ENCODE measurements at places on chromosomes 16 and 17. TPM values are rescaled to one million over a fixed set of nuclear protein-coding genes. Genes with fewer than 3 reads are reported as not detected.

CLDN6 gene
- 148 TPM for total RNA-seq

CCL14 gene
- not detected for total RNA-seq

- no peak overlapping the region for H3K27ac ChIP-seq
- peaks cover 7% of the 10 kb centered on the region for H3K4me1 ChIP-seq
- no peaks in the 10 kb centered on the region for H3K27me3 ChIP-seq
- peaks cover 6% of the 10 kb centered on the region for H3K36me3 ChIP-seq
- no peak overlapping the region for H3K4me3 ChIP-seq
- DNase-seq, result no peak
Measured at GRCh38 chr16:88009563-88010342, 58.5 kb downstream of the BANP start.

DNA sequence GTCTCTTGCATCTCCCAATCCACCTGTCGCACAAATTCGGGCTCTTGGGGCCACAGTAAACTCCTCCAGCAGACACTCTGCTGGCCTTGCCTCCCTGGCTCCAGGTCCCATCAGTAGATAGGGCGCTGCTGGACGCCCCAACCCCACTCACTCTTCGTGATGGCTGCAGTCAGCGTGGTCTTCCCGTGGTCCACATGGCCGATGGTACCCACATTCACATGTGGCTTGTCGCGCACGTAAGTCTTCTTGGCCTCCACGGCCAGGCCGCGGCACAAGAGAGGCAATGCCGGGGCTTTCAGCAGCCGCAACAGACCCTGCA is 428 bp downstream of the TUFM start:
- H3K4me3 ChIP-seq, result peak overlapping the region; percentile 74
- no peaks in the 10 kb centered on the region for H3K27me3 ChIP-seq
- peaks cover 7% of the 10 kb centered on the region for H3K4me1 ChIP-seq
- DNase-seq, result no peak
- H3K36me3 ChIP-seq, result peaks cover 32% of the 10 kb centered on the region

- no peak overlapping the region for H3K27ac ChIP-seq
- no peak overlapping the region for H3K4me3 ChIP-seq
- H3K36me3 ChIP-seq, result no peaks in the 10 kb centered on the region
- no peak for DNase-seq
- no peaks in the 10 kb centered on the region for H3K4me1 ChIP-seq
Measured at GRCh38 chr17:63542218-63542545, 8.1 kb upstream of the DCAF7 start.

DNA sequence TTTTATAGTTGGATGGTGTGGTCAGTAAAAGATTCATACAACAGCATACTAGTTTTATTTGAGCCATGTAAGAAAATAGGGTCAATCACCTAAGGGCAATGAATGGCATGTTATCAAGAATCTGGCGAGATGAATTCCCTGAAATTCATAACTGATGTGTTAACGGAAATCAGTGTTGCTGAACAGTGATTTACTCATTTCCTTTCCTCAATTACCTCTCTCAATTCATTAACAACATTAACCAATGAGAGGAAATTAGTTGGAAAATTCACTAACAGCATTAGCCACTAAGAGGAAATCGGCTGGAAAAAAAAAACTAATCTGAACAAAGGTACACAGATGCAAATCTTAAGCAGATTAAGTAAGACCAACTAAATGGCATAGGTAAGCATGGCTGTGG is 6.3 kb downstream of the CMTR2 start:
- H3K27ac ChIP-seq, result no peak overlapping the region
- no peaks in the 10 kb centered on the region for H3K4me1 ChIP-seq
- DNase-seq, result no peak
- peaks cover 14% of the 10 kb centered on the region for H3K36me3 ChIP-seq

DNA sequence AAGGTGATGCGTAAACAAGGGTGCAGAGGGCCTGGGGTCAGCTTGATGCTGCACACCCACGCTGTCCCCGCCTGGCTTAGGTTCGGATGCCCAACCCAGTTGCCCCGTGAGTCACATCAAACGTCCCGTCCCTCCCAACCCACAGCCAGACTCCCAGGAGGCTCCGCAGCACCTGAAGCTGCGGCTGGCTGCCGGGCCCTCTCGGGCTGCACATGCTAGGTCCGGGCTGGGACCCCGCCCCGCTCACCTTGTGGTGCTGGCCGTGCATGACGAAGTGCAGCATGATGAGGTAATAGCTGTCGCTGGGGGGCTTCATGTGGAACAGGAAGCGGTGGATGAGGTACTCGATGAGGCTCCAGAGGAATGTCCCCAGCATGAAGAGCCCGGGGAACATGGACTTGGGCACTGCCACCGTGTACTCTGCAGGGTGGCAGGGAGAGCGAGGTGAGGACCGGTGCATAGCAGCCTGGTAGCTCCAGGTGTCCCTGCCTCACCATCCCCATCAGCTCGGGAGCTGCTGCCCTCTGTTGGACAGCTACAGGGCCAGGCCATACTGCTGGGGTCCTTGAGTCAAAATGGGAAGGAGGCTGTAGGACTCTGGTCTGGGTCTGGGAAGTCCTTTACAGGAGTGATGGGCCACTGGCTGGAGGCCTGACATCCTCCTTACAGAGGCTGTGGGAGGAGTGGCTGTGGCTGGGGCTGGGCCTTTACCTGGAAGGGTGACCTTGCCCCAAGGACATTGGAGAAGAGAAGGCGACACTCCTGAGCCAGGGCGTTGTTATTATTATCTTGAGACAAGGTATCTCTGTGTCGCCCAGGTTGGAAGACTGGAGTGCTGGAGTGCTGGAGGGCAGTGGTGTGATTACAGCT is 18.3 kb upstream of the MLKL start:
- no peak overlapping the region for H3K27ac ChIP-seq
- no peaks in the 10 kb centered on the region for H3K27me3 ChIP-seq
- H3K4me3 ChIP-seq, result no peak overlapping the region
- no peaks in the 10 kb centered on the region for H3K36me3 ChIP-seq
- DNase-seq, result no peak

DNA sequence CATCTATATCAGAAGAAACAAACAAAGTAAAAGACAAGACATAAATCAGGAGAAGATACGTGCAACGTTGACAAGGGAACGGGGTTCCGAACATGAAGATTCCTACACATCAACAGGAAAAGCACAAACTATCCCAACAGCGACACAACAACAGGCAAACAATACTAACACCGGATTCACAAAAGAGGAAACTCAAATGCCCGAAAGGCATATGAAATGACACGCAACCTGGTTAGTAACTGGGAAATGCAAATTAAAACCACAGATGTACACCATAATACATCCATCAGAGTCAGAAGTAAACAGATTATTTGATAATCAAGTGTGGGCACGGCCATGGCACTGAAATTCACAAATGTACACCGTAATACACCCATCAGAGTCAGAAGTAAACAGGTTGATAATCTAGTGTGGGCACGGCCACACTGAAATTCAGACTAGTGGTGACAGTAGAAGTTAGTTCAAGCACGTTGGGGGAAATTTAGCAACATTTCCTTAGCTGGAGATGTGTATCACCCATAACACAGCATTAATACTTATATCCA is 171.9 kb upstream of the RPH3AL start:
- no peaks in the 10 kb centered on the region for H3K27me3 ChIP-seq
- no peak overlapping the region for H3K27ac ChIP-seq
- no peaks in the 10 kb centered on the region for H3K4me1 ChIP-seq
- H3K4me3 ChIP-seq, result no peak overlapping the region
- H3K36me3 ChIP-seq, result peaks cover 4% of the 10 kb centered on the region

DNA sequence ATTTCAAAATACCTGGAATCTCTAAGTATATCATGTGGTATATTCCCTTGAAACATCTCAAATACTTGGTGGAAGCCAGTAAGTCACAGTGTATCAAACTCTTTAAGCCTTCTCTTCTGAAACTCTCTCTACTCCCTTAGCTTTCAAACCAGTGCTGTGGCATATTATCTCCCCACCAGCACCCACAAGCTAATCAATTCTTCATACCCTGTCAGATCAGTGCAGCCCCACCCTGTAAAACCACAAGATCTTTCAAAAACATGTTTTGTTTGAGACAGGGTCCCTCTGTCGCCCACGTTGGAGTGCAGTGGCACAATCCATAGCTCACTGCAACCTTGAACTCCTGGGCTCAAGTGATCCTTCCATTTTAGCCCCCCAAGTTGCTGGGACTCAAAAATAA is 91.6 kb upstream of the C17orf78 start:
- DNase-seq, result no peak
- no peaks in the 10 kb centered on the region for H3K27me3 ChIP-seq
- no peaks in the 10 kb centered on the region for H3K4me1 ChIP-seq
- peaks cover 6% of the 10 kb centered on the region for H3K36me3 ChIP-seq
- H3K27ac ChIP-seq, result no peak overlapping the region
- no peak overlapping the region for H3K4me3 ChIP-seq

GRCh38 chr17:10125531-10126275 is 72.7 kb downstream of the GAS7 start:
- H3K27me3 ChIP-seq, result no peaks in the 10 kb centered on the region
- no peak overlapping the region for H3K27ac ChIP-seq
- no peaks in the 10 kb centered on the region for H3K36me3 ChIP-seq
- no peak for DNase-seq

DNA sequence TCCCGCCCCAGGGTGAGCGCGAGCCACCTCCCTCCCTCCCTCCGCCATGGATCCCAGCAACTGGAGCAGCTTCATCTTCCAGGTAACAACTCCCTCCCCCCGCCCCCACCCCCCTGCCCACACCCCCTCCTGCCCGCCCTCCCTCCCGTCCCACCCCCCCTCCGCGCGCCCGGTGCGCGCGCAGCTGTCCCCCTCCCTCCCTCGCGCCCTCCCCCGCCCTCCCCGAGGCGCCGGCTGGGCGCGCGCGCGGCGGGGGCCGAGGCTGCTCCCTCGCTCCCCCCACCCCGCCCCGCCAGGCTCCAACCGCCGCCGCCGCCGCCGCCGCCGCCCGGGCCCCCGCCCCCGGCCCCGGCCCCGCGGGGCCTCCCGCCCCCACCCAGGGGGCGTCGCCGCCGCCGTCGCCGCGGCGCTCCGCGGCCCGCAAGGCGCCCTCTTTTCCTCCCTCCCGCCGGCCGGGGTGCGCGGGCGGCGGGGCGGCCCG is at the start of gene MAZ:
Gene MAZ, plus strand, starts transcription at position 431 of the 481 bp plus-strand sequence. CDS start 173 bp downstream, outside the sequence.
- no peaks in the 10 kb centered on the region for H3K27me3 ChIP-seq
- H3K4me3 ChIP-seq, result peak within 1 kb of the TSS; percentile 48
- H3K36me3 ChIP-seq, result peaks cover 18% of the 10 kb centered on the region
- peak; percentile 96 for DNase-seq
- H3K4me1 ChIP-seq, result peaks cover 28% of the 10 kb centered on the region

DNA sequence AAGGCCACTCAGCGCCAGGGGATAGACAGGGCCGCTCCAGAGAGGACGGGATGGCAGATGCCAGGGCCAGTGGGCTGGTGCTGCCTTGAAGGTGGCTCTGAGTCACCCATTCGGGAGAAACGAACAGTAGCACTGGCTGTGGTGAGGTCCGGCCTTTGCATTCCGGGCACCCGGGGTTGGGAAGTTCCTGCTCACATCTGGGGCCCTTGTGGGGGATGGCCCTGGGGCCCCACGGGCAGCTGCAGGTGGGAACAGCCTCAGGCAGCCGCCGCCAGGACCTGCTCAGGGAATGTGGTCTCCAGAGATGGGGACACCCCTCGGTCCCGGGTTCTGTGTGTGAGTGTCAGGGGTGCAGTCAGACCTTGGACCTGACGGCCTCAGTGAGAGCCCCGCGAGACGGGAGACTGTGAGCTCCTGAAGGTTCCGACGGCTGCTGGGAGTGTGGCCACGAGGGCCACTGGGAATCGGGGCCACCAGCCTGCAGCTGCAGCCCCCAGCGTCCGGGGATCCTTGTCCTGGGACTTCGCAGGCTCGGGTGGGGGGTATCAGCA is 1.4 kb downstream of the CBFA2T3 start:
- no peak overlapping the region for H3K4me3 ChIP-seq
- H3K4me1 ChIP-seq, result peaks cover 26% of the 10 kb centered on the region
- H3K36me3 ChIP-seq, result no peaks in the 10 kb centered on the region
- H3K27me3 ChIP-seq, result no peaks in the 10 kb centered on the region

- no peaks in the 10 kb centered on the region for H3K27me3 ChIP-seq
- peaks cover 4% of the 10 kb centered on the region for H3K4me1 ChIP-seq
- no peaks in the 10 kb centered on the region for H3K36me3 ChIP-seq
- DNase-seq, result peak; percentile 68
- peak overlapping the region; percentile 95 for H3K27ac ChIP-seq
- peak overlapping the region; percentile 75 for H3K4me3 ChIP-seq
Measured at GRCh38 chr17:4365628-4366326, 698 bp downstream of the UBE2G1 start.

DNA sequence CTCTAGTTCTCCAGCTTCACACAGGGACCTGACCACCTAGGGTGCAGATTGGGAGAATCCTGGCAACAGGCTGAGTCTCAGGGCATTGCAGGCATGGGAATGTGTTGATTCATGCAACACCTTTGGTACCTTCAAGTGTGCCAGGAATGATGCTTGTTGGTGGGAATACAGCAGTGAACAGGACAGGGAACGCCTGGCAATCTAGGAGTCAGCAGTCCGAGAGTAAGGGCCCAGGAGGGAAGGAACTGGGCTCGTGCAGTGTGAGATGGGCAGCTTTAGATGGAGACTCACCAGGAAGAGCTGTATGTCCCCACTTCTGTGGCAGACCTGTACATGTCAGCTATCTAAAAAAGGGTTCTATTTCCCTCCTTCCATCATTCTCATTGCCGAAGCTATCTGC is 12.0 kb upstream of the MRC2 start:
- H3K4me1 ChIP-seq, result peaks cover 40% of the 10 kb centered on the region
- H3K4me3 ChIP-seq, result no peak overlapping the region
- H3K27me3 ChIP-seq, result no peaks in the 10 kb centered on the region

DNA sequence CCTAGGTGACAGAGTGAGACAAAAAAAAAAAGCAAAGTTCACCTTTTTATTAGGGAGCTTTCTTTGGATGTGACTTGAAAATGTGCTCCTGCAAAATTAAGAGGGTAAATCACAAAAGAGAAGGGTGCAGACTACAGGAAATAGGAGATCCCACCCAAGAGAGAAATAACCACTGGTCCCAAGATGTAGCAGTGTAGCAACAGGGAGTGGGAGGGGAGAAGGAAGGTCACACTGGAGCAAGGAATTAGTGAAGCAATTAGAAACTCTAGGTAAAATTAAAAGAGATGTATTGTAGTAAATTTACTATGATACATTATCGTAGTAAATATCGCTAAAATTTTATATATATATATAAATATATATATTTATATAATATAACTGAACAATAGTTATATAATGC is 12.3 kb upstream of the SPN start:
- no peak for DNase-seq
- H3K27me3 ChIP-seq, result no peaks in the 10 kb centered on the region
- H3K4me3 ChIP-seq, result no peak overlapping the region

DNA sequence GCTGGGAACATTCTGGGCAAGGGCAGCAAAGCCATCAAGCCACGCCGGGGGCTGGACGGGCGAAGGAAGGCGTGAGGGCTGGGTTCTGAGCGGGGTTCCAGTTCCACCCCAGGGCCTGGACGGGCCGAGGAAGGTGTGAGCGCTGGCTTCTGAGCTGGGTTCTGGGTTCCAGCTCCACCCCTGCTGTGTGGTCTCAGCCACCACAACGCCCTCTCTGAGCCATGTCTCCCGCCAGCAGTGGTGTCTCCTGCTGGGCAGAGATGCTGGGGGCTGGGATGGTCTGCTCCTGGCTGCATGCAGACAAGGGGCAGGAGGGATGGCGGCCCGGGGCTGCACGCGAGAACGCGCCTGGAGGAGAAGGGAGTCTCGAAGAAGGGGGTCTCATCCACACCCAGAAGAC is 3.9 kb upstream of the CPNE7 start:
- H3K27me3 ChIP-seq, result peaks cover 33% of the 10 kb centered on the region
- H3K4me3 ChIP-seq, result no peak overlapping the region
- no peak for DNase-seq
- H3K36me3 ChIP-seq, result no peaks in the 10 kb centered on the region
- H3K4me1 ChIP-seq, result no peaks in the 10 kb centered on the region

All from cardiac muscle cell (in vitro differentiated cells and primary cell).